ENCODE measurements at places on chromosomes 2 and 18.

DNA sequence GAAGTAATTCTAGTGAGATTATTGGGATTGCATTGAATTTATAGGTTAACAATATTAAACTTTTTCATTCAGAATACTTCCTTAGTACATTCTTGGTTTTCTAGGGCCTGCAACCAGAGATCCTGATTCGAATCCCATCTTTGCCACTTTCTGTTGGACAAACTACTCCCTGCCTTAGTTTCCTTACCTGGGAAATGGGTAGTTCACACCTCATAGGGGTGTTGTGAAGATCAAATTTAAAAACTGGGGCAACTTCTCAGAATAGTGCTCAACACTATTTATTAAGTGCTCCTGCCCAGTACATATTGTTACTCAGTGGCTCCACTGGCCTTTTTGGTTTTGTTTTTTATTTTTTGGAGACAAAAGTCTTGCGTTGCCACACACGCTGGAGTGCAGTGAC is 43.5 kb downstream of the SMCHD1 start:
- no peak for DNase-seq

DNA sequence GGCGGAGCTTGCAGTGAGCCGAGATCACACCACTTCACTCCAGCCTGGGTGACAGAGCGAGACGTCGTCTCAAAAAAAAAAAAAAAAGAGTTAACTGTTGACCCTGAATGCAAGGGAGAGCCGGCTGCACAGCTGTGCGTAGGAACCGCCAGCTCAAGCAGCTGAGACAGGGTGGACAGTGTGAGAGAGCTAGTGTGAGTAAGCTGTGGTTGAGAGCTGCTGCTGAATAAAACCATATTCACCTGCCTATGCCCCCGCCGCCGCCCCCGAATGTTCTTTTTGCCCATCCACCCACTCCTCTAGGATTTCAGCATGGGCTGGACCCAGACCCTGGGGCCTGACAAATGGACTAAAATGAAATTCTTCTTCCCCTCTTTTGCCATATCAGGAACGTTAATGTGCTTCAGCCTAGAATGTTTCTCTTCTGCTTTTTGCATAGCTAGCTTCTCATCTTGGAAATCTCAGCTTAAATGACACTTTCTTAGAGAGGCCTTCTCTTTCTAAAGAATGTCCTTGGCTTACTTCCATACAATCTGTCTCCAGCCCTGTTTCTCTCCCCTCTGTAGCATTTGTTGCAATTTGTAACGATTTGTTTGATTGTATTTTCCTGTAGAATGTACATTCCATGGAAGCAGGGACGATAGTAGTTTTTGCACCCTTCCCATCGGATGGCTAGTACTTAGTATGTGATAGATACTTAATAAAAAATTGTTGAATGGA is 142.7 kb downstream of the KLHL14 start:
- DNase-seq: no peak

DNA sequence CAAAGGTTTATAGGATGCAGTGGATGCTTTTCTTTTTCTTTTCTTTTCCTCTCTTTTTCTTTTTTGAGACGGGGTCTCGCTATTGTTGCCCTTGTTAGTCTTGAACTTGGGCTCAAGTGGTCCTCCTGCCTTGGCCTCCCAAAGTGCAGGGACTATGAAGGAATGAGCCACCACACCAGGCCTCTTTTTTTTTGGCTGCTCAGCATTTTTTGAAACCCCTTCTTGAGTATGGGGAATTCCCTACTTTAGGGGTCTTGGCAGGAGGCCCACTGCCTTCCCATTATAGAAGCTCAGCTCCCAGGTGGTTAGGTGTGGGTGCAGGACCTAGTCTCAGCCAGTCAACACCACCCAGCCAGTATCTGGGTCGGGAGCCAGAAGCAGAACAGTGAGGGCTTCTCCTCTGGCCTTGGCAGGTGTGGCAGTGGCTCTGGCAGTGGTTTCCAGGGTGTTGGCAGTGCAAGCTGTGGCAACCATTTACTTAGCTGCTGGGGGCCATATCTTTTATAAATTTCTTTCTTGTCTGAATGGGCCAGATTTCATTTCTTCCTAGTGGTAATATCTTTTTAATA is 51.4 kb upstream of the ACYP2 start:
- no peak for DNase-seq

- DNase-seq: no peak
Measured at GRCh38 chr2:75594596-75594995, 33.9 kb upstream of the EVA1A start.

Data from T-helper 2 cell (primary cell).